GM12865 (cell line): ENCODE measurements at places on chromosomes 16 and 17.

DNA sequence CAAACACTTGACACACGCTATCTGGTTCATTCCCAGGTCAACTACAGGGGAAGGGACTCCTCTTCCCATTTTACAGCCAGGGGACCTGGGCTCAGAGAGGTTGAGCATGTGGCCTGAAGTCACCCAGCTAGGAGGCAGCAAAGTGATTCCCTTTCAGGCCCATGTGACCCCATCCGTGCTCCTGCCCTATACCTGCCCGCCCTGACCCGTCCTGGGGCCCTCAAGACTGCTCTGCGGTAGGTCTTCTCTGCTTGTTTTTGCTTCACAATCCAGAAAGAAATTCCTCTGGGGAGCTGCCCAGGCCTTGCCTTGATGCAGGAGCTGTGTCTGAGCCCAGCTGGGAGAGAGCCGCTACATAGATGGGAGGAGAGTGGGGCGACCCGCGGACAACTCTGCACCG, 161.4 kb downstream of the SDK2 start:
- no peak for DNase-seq

- DNase-seq, result no peak
Observed at GRCh38 chr16:48011878-48012658, 143.7 kb downstream of the ABCC12 start.

DNA sequence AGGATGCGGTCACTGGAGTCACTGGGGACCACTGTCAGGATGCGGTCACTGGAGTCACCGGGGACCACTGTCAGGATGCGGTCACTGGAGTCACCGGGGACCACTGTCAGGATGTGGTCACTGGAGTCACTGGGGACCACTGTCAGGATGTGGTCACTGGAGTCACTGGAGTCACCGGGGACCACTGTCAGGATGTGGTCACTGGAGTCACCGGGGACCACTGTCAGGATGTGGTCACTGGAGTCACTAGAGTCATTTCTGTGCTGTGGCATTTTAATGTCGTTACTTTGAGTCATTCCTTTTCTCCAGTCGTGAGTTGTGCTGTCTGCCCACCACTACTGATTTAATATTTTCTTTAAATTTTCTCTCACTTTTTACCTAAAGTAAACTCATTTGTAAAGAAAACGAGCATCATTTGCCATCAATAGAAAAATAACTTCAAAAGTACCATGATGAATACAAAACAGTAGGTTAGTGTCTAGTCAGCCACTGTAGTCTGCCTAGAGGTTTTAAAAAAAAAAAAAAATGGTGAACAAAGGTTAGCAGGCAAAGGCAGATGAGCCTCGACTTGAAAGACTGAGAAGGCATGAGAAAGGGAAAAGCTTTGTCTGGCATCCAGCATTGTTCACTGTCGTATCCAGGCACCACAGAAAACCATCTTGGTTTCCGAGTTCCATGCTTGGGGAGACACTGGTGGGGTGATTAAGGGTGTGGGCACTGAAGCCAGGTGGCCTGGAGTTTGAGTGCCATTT, 346.6 kb downstream of the SNX29 start:
- peak; percentile 83 for DNase-seq

- DNase-seq, result peak; percentile 13
Observed at GRCh38 chr16:3513892-3514583, 13.2 kb downstream of the CLUAP1 start.

DNA sequence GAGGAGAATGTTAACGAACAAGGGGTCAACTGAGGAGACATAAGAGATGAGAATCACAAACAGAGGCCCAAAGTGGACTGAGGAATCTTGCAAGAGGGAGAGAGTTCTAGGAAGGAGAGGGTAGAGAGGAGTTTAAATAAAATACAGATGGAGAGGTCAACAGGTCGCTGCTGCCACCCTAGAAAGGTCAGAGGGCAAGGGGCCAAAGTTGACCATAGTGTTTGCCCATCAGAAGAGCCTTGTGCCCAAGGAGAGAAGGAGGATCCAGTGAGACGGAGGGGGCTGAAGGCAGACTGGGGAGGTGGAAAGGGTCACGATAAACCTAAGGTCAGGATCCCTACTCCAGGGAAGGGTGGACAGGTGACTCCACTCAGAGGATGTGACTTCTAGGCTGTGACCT, 6.9 kb upstream of the ITGA3 start:
- DNase-seq, result no peak

- no peak for DNase-seq
Observed at GRCh38 chr16:69855592-69855991, 93.5 kb downstream of the WWP2 start.

DNA sequence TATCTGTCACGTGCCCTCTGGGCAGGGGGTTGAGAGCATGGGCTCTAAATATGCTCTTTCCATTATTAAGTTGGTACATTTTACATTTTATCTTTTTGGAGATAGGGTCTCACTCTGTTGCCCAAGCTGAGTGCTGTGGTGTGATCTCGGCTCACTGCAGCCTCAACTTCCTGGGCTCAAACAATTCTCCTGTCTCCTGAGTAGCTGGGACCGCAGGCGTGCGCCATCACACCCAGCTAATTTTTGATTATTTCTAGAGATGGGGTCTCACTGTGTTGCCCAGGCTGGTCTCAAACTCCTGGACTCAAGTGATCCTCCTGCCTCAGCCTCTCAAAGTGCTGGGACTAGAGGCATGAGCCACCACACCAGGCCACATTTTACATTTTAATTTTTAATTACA, 43.9 kb upstream of the KDM6B start:
- no peak for DNase-seq

DNA sequence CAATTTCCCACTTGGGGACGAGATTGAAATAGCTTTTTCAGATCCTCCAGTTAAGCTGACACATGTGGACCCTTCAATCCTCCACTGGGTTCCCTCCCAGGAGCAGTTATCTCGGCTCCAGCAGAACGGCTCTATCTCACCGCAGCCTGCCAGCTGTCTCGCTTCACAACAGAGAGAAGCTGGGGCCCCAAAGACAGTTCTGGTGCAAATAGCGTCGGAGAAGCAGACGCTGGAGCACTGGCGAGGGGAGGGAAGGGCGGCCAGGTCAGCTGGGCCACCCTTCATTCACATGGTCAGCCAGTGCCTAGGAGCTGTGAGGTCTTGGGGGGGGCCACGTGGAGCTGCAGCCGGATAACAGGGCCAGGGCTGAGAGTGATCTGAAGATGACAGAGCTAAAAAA, 141.3 kb upstream of the SDK2 start:
- DNase-seq, result no peak

DNA sequence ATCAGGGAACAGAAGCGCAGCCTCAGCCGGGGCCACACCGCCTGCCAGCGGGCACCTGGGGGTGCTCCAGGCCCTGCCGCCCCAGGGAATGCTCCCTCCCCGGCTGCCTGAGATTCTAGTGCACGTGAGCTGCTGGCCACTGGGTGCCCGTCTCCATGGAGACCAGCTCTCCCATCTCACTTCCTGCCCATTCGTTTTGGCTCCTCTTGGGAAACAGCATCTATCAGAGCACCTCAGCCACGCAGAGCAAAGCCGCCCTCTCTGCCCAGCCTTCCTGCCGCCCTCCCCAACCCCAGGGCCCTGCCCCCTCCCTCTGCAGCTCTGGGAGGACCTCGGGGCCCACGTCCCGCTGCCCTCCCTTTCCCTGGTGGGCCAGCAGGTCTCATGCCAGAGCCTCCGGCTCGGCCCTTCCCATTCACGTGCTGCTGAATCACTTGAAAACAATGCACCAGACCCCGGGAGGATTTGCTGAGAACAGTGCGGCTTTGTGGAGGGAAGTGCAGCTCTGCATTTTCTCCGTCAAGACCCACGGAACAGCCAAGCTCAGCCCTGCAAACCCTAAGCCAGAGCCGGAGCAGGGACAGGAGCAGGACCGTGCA, 19.4 kb downstream of the CEP295NL start:
- DNase-seq, result no peak

GRCh38 chr17:34647511-34647910, 68.1 kb downstream of the TMEM132E start:
- DNase-seq, result no peak

- DNase-seq, result peak; percentile 50
Observed at GRCh38 chr17:65103896-65104295, 33.3 kb upstream of the RGS9 start.

- DNase-seq, result peak; percentile 65
Observed at GRCh38 chr16:67428146-67428731, 2.7 kb upstream of the HSD11B2 start.

DNA sequence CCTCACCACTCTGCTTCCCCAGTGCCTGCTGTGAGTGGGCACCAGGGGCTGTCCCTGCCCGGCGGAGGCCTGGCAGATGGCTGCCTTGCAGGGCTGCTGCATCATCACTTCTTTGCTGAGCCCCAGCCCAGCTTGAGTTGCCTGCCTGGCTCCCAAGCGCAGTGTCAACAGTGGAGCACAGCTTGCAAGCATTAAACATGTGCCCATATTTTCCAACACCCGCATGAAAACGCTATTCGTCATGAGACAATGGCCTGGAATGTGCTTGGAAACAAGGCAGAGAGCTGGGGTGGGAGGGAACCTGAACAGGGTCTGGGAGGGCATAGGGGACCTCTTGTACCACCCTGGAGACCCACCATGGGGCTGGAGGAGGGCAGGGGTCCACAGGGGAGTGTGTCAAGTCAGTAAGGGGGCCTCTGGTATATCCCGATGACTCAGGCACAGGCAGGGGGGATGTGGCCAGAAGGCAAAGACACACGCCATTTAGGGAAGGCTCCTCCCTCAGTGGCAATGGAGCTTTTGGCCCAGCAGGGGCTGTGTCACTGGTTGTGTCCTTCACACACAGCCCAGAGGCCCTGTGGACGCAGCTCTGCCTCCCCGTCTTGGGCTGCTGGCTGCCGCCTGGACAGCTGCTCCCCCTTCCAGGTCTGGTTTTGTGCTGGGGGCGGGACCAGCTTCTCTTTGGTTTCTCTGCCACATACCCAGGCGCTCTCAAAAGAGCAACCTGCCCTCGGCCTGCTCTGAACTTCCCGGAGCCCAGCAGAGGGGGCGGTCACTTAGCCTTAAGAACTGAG, 17.4 kb upstream of the MTSS2 start:
- no peak for DNase-seq

- peak; percentile 68 for DNase-seq
Observed at GRCh38 chr16:79845734-79846135, 245.2 kb upstream of the MAF start.

- no peak for DNase-seq
Observed at GRCh38 chr16:55294931-55295342, 29.1 kb upstream of the IRX6 start.

- peak; percentile 94 for DNase-seq
Observed at GRCh38 chr17:77465358-77466041, 324.7 kb downstream of the SEC14L1 start.

DNA sequence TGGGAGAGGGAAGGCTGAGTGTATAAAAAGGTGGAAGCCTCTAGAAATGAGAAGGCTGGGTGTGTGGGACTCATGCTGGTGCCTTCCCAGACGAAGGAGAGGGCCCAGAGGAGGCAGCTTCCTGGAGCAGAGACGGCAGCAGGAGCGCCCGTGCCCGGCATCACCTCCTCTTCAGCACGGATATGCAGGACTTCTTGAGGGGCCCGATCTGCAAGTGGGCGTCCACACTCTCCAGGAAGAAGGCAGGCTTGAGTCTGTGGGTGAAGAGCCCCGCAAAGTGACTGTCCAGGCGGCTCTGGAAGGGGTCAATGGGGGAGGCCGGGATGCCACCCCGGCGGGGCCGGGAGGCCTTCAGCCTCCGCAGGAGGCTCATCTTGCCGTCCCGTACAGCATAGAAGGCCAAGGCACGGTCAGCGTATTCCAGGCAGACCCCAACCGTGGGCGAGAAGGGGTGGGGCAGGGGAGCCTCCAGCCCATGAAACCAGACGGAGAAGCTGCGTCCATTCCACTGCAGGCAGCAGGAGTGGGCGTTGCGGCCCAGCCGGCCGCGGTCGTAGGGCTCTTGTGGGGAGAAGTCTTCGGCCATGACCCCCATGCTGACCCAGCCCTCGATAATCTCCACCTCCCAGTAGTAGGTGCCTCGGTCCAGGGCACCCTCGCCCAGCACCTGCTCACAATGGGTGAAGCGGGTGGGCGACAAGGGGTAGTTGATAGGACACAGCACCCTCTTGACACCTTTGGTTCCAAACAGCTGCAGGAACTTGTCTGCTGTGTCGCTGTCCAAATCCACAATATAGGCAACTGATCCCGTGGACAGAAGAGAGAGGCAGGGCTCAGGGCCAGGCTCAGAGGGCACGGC, 3.8 kb downstream of the TRIM47 start:
- no peak for DNase-seq

- no peak for DNase-seq
Observed at GRCh38 chr17:69078864-69079263, 18.1 kb upstream of the ABCA9 start.

- no peak for DNase-seq
Observed at GRCh38 chr16:31188450-31189411, 8.8 kb downstream of the FUS start.

DNA sequence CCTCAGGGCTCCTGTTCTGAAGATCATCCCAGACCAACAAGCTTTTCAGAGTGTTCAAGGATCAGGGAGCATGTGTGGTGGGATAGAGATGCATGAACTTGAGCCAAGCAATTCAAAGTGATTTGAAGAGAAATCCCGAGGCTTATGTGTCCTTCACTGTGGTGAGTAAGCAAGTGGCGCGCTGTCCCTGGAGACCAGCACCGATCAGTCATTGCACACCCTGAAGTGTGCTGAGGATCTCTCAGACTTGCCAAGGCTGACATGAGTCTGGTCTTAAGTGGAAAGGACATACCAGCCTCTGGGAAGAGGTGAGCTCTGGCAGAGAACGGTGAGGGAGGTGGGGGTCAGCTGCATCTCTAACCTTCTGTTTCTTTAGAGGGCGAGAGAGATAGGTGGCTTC, 43.8 kb upstream of the CDH13 start:
- DNase-seq, result no peak

DNA sequence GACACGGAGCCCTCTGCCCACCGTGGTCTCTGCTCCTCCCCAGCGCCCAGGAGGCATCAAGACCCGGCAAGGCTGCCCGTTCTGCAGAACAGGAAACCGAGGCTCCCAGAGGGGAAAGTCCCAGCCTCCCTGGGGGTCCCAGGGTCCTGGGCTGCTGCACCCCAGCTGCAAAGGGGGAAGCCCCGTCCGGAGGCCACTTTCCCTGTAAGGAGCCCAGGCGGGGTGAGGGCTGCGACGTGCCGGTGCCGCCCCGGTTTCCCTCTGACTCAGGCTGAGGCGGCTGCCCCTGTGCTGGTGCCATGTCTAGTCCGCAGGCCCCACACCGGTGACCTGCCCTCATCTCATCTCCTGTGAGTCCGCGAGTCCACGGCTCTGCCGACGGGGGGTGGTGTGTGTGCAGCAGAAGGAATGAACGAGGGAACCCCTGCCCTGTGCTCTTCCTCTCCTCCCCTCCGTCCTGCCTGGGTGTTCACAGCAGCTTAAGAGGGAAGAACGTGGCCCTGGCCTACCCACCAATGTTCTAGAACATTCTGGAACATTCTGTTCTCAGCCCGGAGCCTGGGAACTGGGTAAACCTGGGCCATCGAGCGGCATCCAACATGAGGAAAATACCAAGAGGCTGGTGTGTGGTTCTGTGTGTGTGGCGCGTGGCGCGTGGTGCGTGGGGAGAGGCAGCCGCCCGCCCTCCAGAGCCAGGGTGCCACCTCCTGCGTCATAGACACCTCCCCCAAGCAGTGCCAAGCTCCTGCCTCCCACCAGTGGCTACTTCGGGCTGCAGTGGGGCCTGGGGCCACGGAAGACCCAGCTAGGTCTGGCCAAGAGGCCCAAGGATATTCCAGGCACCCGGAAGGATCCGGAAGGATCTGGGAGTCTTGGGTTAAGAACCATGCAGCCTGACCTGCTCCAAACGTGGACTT, 7.0 kb upstream of the CBFA2T3 start:
- DNase-seq, result peak; percentile 72

GRCh38 chr17:72884066-72884465, 208.4 kb downstream of the SLC39A11 start:
- no peak for DNase-seq

- no peak for DNase-seq
Observed at GRCh38 chr17:43442711-43443110, 41.1 kb upstream of the DHX8 start.

- no peak for DNase-seq
Observed at GRCh38 chr17:41168121-41168520, at the start of gene KRTAP4-3. Gene KRTAP4-3, minus strand, starts transcription at chr17:41168221. Its CDS starts 49 bp downstream, at chr17:41168172.
